OCI-M1 (cell line): ENCODE measurements at places on chromosomes 5 and 9.
A peak's percentile ranks its signal among the peaks of the same experiment; 100 is the strongest.

- peak; percentile 75 for DNase-seq
Measured at GRCh38 chr5:132020568-132021339, 9.3 kb upstream of the ACSL6 start.

DNA sequence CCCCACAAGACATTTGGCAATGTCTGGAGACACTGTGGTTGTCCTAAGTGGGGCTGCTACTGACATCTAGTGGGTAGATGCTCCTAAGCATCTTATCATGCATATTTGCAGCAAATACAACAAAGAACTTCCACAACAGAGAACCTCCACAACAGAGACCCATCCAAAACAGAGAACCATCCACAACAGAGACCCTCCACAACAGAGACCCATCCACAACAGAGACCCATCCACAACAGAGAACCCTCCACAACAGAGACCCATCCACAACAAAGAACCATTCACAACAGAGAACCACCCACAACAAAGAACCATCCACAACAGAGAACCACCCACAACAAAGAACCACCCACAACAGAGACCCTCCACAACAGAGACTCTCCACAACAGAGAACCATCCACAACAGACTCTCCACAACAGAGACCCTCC is 32.8 kb downstream of the ARPC5L start:
- peak; percentile 44 for DNase-seq

DNA sequence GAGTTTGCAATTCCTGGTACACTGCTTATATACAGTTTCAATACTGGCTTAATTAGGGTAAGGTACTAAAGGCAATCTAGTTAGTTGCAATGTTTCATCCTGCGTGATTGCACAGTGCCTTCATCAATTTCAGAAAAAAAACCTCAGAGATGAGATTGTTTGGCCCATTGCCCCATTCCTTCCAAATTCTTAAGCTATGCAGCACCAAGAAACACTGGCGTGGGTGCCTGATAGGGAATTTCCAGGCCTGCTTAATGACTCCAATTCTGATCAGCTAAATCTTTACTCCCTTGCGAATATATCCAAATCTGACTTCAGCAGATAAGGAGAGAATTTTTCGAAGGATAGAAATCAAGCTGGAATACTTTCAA is 35.9 kb upstream of the GAS1 start:
- DNase-seq: no peak

DNA sequence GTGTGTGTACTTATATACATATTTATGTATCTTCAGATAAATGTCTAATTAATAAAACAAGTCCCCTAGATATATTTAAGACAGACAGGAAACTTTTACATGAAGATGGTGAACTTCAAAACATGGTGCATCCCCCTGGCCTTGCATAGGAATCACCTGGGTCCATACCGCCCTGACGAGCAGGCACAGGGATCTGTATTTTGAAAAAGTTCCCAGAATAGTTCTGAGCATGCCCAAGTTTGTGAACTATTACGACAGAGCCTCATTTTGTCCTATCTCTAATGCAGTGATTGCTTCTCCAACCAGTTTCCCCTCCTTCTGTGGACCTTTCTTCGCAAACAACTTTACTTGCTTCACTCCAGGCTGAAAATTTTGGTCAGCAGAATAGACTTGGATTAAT is 98.1 kb downstream of the APBA1 start:
- DNase-seq: no peak

DNA sequence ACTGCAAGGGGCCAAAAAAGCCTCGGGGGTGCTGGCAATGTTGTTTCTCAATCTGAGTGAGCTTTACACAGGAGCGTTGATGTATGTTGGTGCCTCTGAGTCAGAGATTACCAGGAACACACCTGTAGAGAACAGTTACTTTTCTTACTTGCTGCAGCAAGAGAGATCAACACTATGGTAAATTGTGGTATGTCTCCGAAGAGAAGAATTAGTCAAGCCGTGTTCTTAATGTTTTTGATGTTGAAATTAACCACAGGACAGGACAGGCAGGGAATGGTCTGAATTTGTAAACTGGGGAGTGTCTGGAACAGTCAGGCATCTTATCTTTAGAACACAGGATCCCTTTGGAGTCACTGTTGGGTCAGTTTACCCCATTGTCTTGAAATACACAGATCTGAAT is 285.7 kb downstream of the DNAH5 start:
- DNase-seq: no peak

DNA sequence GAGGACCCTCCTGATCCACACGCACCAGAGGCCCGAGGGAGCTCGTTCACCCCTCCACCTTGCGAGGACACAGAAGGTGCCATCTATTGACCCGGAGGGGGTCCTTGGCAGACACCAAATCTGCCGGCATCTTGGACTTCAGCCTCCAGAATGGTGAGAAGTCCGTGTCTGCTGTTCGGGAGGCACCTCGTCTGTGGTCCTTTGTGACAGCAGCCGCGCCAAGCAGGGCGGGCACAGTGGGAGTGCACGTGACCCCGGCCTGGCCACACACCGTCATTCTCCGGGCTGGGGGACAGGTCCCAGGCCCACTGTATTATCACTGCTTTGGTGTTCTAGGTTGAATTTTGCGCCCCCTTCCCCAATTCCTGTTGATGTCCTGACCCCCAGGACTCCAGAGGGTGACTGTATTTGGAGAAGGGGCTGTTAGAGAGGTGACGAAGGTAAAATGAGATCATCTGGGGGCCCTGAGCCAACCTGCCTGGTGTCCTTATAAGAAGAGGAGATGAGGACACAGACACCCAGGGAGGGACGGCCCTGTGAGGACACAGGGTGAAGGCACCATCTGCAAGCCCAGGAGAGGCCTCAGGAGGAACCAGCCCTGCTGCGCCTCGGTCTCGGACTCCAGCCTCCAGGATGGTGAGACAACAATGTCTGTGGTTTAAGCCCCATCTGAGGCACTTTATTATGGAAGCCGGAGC is 15.7 kb downstream of the LPCAT1 start:
- DNase-seq: no peak

DNA sequence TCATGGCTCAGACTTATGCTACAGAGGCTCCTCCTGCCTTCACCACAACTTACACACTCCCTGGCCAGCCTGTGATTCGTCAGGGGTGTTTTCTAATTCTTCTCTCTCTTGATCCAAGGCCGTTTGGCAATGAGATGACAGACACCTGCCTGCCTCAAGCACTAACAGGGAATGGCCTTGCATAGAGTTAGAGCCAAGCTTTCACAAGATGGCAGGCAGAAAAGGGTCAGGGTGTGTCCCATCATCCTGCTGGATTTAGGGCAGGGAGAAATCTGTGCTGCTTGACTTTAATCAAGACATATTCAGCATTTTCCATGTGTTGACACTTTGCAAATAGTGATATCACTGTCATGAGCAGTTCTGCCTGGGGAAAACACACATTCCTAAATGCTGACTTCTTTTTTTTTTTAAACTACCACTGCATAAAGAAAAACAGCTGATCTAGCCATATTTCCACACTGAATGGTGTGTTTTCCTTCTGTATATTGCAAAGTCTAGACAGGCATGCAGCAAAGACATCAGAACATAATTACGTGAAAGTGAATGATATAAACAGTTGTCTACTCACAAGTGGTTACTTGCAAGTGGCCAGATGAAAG is 95.0 kb upstream of the SLC25A48 start:
- DNase-seq: no peak

DNA sequence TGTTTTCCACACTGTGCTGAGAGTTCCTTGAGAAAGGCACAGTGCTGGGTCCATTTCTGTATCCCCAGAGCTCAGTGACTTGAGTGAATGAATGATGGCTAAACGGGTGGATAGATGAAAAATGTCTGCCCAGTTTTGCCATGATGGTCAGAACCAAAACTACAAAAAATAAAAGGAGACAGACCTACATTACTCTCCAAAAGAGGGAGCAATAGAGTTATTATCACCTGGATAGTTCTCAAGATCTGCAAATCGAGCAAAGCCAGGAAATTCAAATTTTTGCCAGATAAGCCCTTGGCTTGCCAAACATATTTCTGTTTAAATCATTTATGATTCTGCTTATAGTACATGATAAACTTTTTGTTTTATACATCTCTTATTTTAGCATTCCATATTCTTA is 214.2 kb upstream of the ZNF462 start:
- DNase-seq: no peak

DNA sequence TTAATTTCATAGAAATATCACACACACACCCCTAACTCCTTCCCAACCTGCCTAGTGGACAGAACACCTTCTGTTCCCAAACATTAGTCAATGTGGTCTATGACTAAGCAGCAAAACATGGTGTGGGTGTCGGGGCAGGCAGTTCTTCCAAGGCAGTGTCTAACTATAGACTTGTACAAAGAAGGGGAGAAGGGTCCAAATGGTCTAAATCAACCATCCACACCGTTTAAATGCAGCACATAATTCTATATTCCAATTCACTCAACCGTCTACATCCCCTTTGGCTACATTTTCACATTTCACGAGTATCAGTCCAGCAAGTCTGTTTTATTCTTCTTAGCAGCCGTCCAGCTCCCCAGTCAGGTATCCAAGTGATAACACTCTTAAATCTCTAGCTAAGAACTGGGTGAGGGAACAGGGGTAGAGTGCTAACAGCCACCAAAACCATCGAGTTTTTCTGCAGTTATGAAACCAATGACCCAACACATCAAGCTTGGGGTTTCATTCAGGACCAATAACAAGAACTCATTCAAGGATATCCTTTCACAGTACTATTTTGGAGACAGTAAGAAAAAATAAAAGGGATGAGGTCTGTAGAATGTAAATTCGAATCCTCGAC is 3.3 kb downstream of the ZNF608 start:
- DNase-seq: no peak

DNA sequence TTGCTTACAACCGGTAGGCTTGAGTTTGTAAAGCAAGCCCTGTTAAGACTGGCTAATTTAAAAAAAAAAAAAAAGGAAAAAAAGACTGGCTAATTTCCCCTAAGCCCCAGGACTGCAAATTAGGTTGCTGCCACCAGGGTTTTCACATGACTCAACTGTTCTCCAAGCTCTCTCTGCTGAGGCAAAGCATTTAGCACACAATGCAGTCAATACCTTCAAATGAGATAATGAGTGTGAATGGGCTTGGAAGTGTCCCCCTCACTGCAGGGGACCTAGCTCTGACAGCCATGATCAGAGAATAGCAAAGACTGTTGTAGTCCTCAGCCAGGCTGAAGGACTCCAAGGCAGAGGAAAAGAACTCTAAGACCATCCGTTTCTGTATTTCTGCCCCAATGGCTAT is 42.8 kb upstream of the ZSWIM6 start:
- peak; percentile 19 for DNase-seq

DNA sequence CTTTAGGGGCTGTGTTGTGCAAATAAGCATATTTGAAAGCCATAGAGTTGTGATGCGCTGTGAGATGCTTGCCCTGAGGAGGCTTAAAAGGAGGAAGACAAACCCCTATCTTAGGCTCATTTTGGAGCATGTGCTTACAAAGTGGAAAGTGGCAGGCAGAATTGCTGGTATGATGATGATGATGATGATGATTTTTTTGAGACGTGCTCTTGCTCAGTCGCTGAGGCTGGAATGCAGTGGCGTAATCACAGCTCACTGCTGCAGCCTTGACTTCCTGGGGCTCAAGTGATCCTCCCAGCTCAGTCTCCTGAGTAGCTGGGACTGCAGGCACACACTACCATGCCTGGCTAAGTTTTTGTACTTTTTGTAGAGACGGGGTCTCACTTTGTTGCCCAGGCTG is 1.7 kb downstream of the CNOT8 start:
- DNase-seq: peak; percentile 32

DNA sequence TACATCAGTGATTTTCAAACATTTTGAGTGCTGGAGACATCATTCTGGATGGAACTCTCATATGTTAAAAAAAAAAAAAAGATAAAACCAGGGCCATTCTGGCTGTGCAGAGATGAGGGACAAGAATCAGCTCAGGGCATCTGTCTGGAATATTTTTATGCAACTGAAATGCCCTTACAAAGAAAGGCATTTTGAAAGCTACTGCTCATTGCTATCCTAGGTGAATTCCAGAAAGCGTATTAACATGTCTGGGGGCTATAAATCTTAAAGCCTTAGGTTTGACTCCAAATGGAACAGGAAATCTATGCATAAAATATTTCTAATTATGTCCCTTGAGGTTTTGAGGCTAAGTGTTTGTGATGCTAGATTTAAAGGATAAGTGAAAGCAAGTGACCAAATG is 14.9 kb upstream of the PCSK1 start:
- DNase-seq: no peak

DNA sequence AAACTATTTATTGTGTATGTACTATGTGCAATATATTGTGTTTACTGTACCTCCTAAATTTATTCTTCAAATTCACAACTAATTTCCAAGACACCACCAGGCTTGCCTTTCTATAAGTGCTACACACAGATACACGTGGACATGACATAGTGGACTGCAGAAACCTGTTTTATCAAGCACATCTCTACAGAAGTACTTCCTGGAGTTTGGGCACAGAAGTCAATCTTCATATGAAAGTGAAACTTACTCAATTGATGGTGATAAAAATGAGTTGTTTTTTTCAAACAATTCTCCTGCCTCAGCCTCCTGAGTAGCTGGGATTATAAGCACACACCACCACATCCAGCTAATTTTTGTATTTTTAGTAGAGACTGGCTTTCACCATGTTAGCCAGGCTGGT is 57.6 kb downstream of the NLN start:
- peak; percentile 83 for DNase-seq

DNA sequence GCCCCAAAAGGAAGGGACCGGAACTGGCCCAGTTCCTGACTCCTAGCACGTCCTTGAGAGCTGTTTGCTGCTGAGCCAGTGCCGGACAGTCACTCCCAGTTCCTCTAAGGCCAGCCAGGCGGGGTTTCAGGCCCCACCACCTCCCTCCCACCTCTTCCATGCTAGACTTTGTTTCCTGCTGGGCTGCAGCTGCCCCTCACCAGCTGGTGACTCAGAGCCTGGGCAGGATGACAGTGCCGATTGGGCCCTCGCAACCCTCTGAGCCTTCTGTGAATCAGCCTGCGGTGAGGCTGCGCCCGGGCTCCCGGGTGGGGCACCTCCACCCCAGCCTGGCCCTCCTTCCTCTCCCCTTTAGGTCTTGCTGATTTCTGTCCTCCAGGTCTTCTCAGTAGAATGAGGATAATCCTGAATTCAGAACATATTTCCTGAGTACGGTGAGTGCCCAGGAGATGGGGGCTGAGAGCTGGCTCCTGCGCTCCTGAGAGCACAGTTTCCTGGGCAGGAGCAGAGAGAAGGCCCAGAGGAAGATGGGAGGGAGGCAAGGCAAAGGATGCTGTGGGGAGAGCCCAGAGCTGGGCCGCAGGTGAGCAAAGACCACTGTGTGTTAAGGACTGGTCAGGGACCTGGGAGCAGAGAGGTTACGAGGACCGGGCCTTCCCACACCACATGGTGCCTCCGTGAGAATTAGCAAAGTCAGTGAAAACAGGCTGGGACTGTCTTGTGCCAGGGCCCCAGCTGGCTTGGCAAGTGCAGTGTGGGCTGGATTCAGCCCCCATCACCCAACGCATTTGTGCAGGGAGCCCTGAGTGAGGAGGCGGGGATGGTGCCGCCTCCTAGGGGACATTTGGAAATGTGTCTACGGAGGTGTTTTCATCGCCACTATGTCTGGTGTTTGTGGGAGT is 32.9 kb upstream of the STXBP1 start:
- peak; percentile 67 for DNase-seq

GRCh38 chr5:40429258-40430100 is 250.2 kb upstream of the PTGER4 start:
- no peak for DNase-seq

GRCh38 chr9:27467486-27467885 is 56.6 kb upstream of the IFNK start:
- DNase-seq: no peak

GRCh38 chr9:89743573-89744254 is 138.9 kb downstream of the GADD45G start:
- no peak for DNase-seq

GRCh38 chr5:50733741-50734140 is 67.3 kb downstream of the PARP8 start:
- DNase-seq: peak; percentile 34
